ENCODE measurements at places on chromosomes 12 and 14. TPM values are rescaled to one million over a fixed set of nuclear protein-coding genes. Genes with fewer than 3 reads are reported as not detected.

DNA sequence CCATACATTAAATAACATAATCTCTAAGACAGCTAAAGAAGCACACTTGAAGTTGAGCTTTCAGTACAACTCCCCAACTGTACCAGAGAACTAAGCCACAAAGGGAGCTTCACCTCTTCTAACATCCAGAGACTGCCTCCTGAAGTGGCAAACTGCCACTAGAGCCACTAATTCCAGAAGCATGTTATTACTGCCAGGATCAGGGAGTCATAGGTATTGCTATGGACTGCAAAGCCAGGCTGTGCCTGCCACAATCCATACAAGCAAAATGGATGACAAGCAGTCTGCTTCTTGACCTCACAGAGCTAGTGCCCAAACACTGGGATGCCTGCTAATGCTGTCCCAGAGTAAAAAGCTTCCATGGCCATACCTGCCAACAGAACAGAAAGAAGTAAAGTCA, 160.1 kb downstream of the STXBP6 start:
- DNase-seq = no peak

DNA sequence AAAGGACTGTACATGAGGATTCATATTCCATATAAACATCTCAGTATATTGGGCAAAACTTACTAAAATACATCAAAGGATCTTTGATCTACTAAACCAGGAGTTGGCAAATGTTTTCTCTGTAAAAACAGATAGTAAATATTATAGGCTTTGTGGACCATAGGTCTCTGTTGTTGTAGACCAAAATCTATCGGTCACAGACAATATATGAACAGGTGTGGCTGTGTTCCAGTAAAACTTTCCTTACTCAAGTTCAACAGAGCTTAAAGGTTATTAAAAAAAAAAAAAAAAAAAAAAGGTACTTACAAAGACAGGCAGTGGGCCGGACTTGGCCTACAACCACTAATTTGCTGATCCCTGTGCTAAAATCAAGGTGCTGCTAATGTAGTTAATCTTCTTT, 40.3 kb downstream of the PAWR start:
- DNase-seq = no peak

DNA sequence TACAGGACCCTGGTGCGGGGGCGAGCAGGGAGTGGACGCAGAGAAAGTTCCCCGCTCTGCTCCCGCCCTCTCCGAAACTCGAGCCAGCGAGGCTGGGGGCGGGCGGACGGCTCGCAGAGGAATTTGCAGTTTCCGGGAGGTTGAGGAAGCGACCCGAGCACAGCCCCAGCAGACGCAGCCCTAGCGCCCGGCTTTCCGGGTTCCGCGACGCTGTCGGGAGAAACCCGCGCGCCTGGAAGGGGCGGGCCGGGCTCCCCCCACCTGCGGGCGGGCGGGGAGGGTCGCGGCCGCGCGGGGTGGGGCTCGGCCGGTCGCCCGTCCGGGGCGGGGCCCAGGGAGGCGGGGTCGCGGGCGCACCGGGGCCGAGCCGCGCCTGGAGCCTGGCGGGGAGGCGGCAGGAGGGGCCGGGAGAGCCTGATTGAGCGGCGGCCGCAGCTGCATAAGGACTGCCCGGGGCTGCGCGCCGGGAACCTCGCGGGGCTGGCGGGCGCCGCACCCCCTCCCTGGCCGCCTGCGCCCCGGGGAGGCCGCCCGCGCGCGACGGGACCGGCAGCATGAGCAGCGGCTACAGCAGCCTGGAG, at the start of gene RASSF3:
Gene RASSF3, plus strand, starts transcription at position 417 of the 581 bp plus-strand sequence. Its CDS starts 138 bp downstream, at position 555.
- DNase-seq = peak; percentile 72

GRCh38 chr14:89279649-89280232, 137.3 kb downstream of the FOXN3 start:
- DNase-seq = no peak

GRCh38 chr14:89801136-89801535, 153.4 kb downstream of the EFCAB11 start:
- DNase-seq = no peak

The EID3 gene
- 6.8 TPM for total RNA-seq

All from MG63 (cell line).